ENCODE measurements at places on chromosomes 16 and 17.

DNA sequence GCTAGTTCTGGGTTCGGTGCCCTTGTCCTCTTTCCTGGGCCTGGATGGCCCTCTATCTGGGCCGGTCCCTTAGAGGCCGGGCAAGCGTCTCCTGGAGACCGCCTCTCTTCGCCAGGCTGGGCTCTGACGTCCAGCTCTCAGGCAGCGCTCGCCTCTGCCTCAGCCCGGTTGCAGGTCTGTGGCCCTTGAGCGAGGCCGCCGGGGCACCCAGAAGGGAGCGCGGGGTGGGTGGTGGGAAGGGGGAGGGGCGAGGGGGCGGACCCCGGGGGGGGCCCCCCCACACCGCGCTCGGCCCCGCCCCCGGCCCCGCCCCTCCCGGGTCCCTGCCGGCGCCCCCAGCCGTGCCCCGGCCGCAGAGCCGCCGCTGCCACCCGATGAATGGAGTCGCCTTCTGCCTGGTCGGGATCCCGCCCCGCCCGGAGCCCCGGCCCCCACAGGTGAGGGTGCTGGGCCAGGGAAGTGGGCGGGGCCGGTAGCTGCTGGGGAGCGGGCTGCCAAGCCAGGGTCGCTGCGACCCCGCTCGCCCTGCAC lies at the start of gene ARHGAP23:
Gene ARHGAP23, plus strand, starts transcription at position 353 of the 531 bp plus-strand sequence. Its CDS starts 22 bp downstream, at position 375.
- DNase-seq = no peak

DNA sequence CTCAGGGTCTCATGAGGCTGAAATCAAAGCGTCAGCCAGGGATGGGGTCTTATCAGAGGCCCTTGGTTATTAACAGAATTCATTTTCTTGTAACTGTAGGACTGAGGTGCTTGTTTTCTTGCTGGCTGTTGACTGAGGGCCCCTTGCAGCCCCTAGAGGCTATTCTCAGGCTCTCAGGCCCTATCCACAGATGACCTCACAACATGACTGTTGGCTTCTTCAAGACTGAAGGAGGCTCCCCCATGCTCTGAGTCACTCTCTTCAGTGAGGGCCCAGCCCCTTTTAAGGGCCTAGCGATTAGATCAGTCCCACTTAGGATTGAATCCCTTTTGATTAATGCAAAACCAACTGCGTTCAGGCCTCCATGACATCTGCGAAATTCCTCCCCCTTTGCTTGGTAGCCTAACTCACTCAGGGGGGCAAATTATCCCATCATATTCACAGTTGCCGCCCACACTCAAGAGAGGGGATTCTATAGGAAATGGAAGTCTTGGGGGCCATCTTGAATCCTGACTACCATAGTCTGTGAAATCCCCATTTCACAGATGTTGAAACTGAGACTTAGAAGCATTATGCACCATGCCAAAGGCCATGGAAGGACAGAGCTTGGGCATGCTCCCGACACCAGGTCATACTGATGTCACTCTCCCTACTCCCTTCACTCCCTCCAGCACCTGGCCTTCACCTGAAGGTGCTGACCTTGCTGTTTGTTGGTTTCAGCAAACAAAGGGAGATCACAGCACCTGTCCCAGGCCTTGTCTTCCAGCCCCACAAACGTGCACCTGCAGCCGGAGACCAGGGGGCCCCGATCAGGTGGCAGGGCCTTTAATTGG lies 592.3 kb downstream of the MAF start:
- DNase-seq = no peak

- DNase-seq = peak; percentile 86
These were observed 863 bp downstream of the LIMD2 start for GRCh38 chr17:63698886-63699637.

DNA sequence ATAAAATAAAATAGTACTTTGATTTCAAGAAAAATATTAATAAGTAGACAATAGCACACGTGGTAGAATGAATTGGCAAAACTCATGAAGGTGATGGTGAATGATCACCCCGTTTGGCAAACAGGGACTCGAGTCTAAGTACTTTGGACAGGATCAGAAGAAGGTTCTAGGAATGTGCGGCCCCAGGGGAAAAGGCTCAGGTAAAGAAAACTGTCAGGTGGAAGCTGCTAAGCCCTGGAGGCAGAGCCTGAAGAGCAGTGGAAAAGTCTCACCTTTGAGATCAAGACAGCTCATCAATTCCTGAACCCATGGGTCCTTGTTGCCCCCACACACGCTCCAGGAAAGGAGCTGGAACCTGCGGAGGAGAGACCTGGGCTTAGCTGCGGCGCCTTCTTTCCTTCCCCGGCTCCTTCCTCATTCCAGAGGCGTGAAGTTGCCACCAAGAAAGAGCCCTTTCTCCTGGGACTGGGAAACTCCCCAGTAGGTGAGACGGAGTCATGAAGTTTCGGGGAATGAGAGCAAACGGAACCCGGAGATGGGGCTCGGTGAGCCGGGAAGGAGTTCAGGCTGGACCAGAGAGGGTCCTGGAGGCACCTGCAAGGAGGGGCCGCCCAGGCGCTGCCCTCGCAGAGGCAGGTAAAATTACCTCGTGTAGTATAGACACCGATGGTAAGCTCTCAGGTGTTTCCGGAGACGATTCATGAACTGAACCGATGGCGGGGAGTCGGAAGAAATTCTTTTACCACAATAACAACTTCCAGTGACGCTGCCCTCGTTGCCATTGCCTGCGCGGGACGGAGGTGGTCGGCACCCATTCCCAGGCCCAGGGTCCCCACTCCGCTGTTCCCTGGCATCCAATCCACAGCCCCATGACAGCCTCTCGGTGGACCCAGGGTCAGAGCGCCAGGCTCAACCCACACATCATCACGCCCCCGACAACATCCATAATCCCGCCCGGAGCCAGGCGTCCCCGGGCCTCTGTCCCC lies 1.2 kb upstream of the ZMYND15 start:
- no peak for DNase-seq

- no peak for DNase-seq
These were observed 154.5 kb downstream of the PARN start for GRCh38 chr16:14475370-14476139.

DNA sequence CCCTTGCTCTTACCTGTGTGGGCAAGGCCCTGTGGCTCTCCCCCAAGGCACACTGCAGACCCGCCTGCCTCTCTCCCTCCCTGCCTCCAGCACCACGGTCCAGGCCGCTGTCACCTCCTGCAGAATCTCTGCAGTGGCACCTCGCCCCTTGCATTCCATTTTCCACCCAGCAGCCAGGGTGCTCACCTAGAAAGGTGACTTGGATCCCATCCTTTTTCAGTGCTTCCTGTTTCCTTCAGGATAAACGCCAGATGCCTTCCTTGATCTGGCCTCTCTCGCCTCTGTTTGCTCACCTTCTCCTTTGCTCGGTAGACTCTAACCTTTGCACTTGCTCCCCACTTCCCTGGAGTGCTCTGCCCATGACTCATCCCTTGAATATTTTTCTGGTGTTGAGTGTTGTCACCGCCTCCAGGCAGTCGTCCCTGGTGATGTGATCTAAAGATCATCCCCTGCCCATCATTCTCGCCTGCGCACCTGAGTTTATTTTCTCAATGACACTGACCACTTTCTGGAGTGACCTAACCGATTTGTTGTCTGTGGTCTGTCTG lies 79.2 kb upstream of the LGALS9 start:
- no peak for DNase-seq

DNA sequence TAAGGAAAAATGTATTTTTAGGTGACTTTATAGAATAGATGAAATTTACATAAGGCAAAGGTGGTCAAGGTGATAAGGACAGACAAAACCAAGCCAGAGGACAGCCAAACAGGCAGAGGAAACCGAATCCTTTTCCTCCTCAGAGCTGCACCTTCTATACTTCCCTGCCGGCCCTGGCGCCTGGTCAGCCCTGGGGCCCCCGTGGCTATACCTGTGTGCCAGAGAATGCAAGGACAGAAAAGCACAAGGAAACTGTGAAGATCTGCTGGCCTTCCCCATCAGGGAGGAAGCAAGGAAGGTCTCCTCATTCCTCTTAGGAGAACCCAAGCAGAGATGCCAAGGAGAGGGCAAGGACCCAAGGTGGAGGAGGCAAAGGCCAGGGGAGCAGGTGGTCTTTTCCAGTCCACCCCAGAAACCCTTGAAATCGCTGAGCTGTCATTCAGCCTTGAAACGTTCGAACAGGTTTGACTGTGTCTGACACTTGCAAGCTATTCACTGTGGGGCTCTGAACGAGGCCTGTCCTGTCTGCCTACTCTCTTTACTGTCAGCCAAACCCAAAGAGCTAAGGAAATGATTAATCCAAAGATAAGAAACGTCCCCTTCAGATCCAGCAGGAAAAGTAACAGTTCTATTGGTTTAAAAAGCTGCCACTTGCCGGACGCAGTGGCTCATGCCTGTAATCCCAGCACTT lies 114.4 kb downstream of the XYLT1 start:
- DNase-seq = no peak

- DNase-seq = no peak
These were observed 18.3 kb upstream of the ZFPM1 start for GRCh38 chr16:88434746-88435145.

DNA sequence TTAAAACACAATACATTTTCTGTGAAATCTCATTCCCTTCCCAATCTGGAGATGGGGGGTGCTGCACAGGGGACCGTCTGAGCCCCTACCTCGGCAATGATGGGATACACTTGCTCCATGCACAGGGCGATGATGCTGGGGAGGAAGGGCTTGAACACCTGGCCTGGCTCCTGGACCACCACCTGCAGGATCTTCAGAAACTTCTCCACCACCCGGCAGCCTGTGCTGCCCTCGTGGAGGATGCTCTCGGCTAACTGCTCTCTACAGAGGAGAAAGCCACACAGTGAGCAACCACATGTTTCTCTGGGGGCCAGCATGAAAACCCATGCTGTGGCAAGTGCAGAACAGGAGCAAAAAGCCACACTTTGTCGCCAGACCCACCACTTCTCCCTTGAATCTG lies 42.4 kb upstream of the GSG1L start:
- DNase-seq = no peak

GRCh38 chr16:86214326-86215232 lies 295.7 kb upstream of the FOXF1 start:
- no peak for DNase-seq

DNA sequence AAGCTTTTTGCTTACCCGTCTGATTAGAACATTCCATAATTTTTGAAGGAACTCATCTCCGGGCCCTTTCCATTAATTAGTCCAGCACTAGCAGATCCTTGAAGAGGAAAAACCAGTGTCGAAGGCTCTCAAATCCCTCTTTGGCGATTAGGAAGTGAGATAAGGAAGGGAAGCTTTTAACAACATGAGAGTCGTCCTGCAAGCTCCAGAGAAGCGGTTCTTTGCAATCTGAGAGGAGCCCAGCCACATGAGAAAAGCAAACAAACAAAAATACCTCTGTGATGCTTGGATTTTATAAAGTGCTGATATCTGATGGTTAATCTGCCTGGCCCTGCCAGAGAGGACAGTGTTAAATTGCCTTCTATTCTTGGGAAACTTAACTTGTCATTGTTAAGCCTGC lies 339.8 kb upstream of the SALL1 start:
- DNase-seq = no peak

- no peak for DNase-seq
These were observed 234.7 kb upstream of the GSE1 start for GRCh38 chr16:85378145-85379040.

- no peak for DNase-seq
These were observed 21.4 kb downstream of the HIC1 start for GRCh38 chr17:2076087-2076984.

DNA sequence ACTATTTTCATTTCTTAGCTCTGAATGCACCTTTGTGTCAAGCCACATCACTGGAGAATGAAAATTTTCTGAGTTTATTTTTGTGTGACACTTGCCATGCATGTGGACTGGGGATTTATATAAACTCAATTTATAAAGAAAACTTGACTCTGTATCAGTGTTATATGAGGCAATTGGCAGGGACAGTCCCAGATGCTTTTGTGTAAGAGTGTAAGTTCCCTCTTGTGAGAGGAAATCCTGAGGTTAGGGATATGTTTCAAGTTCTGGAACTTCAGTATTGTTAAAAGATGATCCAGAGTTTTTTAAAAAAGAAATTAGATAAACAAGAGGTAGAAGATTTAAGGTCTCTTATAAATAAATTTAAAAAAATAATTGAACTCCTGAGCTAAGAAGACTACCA lies 10.9 kb upstream of the CCL8 start:
- no peak for DNase-seq

DNA sequence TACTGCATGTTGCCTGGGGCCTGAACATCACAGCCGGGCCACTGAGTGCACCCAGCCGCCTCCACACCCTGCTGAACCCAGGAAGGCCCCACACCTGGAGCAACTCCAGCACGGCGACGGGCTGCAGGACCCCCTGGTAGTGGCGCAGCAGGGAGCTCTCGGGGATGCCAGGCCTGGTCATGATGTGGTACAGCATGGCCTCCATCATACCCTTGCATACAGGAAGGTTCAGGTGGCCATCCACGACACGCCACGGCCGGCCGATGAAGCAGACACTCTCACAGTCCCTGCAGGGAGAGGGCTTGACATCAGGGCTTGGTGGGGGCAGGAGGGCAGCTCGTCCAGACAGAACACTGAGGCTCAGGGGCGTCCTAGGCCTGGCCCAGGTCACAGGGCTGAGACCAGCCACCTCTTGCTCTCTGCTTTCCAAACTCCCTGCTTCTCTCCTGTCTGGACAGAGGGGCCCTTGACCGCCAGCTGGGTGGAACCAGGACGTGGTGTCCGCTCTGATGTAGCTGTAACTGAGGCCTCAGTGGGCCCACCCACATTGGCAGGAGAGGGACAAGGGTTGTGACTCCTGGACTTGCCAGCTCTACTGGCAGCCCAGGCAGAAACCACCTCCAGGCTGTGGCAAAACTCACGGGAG lies 60.3 kb downstream of the IL21R start:
- no peak for DNase-seq

Measured in stimulated activated CD8-positive, alpha-beta memory T cell treated with anti-CD3 and anti-CD28 coated beads, Interleukin-7, amount 100 ng/mL, for 4 hours (primary cell).